ENCODE measurements at places on chromosomes 7 and 10. TPM values are rescaled to one million over a fixed set of nuclear protein-coding genes. Genes with fewer than 3 reads are reported as not detected.

DNA sequence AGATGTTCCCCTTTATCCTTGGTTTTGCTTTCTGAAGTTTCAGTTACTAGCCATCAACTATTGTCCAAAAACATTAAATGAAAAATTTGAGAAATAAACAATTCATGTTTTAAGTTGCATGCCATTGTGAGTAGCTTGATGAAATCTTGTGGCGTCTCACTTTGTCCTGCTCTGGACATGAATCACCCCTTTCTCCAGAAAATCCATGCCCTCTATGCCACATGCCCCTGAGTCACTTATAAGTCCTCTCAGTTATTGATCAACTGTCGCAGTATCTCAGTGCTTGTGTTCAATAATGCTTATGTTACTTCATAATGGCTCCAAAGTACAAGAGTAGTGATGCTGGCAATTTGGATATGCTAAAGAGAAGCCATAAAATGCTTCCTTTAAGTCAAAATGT is 208.0 kb upstream of the FERD3L start:
- no peak overlapping the region for H3K4me3 ChIP-seq
- DNase-seq: no peak
- no peaks in the 10 kb centered on the region for H3K36me3 ChIP-seq

DNA sequence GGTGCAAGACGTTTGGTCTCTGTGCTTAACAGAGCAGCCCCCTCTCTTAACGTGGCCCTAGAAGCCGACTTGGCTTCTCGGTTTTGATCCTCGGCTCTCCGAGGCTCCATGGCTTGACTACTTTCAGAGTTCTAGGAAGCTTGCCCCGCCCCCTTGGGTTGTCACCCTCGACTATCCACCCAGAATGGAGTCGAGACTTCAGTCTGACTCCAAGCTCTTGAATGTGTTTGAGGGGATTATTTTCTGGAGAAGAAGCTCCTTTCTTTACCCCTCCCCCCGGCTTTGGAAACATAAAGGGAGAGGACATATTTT is 448 bp downstream of the SEC24C start:
- no peaks in the 10 kb centered on the region for H3K27me3 ChIP-seq
- peaks cover 26% of the 10 kb centered on the region for H3K36me3 ChIP-seq
- H3K4me1 ChIP-seq: 0 out of 2 replicates have a peak, but pooled peaks cover 4% of the 10 kb centered on the region

- DNase-seq: peak; percentile 50
- H3K4me1 ChIP-seq: peaks cover 4% of the 10 kb centered on the region
- no peaks in the 10 kb centered on the region for H3K36me3 ChIP-seq
- H3K27ac ChIP-seq: peak overlapping the region; percentile 29
Measured at GRCh38 chr7:111931016-111931517, 275.1 kb downstream of the DOCK4 start.

DNA sequence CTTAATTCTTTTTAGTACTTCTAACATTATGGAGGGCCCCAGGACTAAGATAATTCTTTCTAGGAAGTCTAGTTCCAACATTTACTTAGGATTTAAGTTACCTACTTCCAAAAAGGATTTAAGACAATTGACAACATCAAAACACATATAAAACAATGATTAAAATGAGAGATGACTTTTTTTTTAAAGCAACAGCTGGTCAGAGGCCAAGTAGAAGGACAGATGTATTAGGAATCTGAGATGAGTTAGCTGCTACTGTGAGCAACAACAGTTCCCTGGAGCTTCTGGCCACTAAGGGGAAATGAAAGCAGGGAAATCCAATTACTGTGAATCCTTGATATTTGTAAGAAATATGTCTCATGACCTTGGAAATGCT is 222.3 kb downstream of the PHTF2 start:
- H3K4me1 ChIP-seq: peaks cover 3% of the 10 kb centered on the region
- 0 out of 2 replicates have a peak overlapping the region, but pooled peaks have one; percentile 66 for H3K4me3 ChIP-seq
- no peaks in the 10 kb centered on the region for H3K27me3 ChIP-seq
- H3K36me3 ChIP-seq: no peaks in the 10 kb centered on the region
- H3K27ac ChIP-seq: no peak overlapping the region

DNA sequence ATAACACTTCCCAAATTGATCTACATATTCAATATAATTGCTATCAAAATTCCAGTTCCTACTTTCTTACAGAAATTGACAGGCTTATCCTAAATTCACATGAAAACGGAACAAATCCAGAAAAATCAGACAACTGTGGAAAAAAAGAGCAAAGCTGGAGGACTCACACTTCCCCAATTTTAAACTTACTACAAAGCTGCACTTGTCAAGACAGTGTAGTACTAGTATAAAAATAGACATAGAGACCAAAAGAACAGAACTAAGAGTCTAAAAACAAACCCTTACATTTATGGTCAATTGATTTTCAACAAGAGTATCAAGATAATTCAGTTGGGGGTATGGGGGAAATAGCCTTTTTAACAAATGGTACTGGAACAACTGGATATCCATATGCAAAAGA is 27.5 kb downstream of the LMBR1 start:
- H3K4me1 ChIP-seq: no peaks in the 10 kb centered on the region
- H3K36me3 ChIP-seq: peaks cover 8% of the 10 kb centered on the region
- no peak overlapping the region for H3K27ac ChIP-seq
- no peaks in the 10 kb centered on the region for H3K27me3 ChIP-seq
- no peak for DNase-seq
- H3K4me3 ChIP-seq: no peak overlapping the region

DNA sequence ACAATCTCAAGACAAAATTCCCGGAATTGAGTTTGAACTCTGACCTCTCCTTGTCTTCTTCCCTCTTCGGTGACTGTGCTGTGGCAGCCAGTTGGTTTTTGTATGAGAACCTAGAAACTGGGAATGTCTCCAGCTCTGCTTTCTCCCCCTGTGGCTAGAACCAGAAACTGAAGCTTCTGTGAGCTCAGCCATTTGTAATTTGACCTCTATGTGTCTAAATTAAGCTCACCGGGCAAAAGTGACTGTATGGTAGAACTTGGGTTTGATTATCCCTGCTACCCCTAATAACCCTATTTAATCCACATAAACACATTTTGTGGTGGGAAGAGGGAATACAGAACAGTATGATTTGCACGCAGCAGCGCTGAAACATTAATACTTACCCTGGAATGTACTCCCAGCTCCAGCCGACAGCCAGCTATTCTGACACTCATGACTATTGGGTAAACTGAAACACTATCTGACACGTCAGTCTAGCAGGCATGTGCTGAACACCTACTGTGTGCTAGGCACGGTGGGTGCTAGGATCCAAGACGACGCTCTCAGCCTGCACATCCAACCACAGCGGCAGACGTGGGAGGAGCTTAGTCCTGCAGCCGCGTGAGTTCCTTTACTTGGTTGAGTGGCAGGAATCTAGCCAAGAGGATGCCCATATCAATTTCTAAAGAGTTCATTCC is 324.8 kb downstream of the SFMBT2 start:
- no peaks in the 10 kb centered on the region for H3K27me3 ChIP-seq
- no peak overlapping the region for H3K27ac ChIP-seq
- no peaks in the 10 kb centered on the region for H3K36me3 ChIP-seq
- H3K4me1 ChIP-seq: no peaks in the 10 kb centered on the region
- DNase-seq: peak; percentile 60

NKX6-2 gene
- total RNA-seq: not detected

ZNF804B gene
- total RNA-seq: 0.04 TPM

GPR22 gene
- total RNA-seq: not detected

Measured in SJCRH30 (cell line).